Substantia nigra (tissue), 51 donors: ENCODE measurements at places on chromosomes 3 and 15.

- no peak for DNase-seq
Observed at GRCh38 chr3:45623846-45624245, 29.3 kb downstream of the LIMD1 start.

DNA sequence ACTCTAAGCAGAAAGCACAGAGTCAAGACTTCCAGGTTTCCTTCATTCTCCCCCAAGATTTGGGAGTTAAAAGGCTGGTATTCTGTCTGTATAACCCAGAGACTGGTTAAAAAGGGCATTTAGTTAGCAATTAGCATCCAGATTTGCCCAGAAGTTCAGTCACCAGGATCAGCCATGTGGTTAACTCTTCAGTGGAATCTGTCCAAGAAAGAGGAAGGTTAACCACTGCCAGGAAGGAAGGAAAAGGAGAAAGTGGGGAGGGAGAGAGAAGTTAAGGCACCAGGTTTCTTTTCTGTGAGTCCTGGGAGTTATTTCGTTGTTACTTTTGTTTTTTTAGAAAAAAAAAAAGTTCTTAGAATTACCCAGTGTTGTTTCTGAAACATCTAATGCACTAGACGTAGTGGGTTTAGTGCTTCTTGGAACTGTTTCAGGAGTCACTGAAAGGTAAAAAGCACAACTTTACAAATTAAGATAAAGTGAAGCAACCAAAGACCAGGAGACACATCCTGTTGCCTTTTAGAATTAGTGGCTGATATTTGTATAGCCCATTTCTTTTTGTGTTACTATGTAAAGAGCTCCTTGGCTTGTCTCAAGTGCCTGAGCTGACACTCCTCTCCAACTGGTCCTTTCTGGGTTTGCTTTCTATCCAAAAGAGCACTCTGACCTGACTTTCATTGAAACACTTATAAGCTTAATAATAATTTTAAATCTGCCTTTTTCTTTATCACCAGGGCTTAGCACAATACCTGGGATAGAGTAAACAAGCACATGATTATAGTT lies 128.6 kb downstream of the ABI3BP start:
- no peak for DNase-seq

- no peak for DNase-seq
Observed at GRCh38 chr3:189117087-189117486, 54.7 kb upstream of the TPRG1 start.

DNA sequence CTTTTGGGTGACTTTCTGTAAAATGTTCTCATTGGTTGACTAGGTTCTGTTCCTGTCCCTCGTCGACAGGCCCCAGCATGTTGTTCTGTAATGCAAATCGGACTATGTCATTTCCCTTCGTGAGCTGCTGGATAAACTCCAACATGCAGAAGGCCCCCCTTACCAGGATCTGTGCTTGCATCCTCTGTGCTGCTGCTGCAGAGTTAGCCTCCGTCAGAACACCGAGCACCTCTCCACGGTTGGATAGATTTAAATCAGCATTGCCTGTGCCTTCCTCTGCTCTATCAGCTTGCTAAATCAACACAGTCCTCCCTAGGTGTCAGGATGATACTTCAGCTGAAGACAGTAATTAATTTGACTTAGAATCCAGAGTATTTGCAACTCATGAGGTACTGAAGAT lies 12.7 kb upstream of the MINDY4B start:
- no peak for DNase-seq

DNA sequence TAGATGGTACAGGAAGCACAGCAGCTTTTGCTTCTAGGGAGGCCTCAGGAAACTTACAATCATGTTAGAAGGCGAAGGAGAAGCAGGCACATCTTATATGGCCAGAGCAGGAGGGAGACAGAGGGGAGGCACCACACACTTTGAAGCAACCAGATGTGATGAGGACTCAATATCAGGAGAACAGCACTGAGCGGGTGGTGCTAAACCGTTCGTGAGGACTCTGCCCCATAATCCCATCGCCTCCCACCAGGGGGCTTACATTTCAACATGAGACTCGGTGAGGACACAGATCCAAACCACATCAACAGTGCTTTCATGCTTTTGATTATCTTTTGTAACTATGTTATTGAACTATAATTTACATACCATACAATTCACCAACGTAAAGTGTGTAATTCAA lies 7.6 kb upstream of the TMEM44 start:
- DNase-seq, result no peak
